KG1 (cell line): ENCODE measurements at places on chromosomes 5 and 9.

DNA sequence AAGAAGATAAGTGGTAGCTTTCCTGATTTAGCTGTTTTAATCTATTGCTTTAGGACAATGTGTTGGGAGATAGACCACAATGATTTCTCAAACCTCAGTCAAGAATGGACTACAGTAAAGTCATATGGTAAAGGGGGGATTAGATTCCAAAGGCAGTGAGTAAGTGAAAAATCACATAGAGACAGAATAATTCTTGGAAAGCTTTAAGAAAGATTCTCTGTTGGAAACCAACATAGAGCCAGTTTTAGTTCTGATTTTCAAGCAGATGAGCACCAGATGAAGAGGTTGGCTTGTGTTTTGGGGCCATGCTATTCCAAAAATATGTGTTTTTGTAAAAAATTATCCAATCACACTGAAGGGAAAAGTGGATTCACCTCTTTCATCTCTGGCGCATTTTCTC is 256.8 kb upstream of the RPS23 start:
- DNase-seq, result no peak

GRCh38 chr5:106331415-106331814 is 1339.3 kb downstream of the EFNA5 start:
- DNase-seq, result no peak

DNA sequence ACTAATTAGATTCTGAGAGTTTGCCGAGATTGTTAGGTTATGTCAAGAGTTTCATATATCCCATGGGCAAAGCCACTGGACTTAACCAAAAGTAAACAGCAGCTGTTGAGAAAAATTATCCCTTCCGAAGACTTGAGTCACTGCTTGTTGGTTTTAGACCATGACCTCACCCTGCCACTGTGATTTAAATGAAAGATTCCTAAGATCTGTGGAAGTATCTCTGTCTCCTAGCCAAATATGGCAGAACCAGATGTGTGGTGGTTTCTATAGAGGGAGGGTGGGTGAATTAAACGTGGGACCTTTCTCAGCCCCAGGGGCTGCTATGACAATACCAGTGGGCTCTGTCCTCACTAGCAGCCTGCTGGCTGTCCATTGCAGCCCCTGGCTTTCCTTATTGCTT is 19.3 kb downstream of the DMRT3 start:
- no peak for DNase-seq

DNA sequence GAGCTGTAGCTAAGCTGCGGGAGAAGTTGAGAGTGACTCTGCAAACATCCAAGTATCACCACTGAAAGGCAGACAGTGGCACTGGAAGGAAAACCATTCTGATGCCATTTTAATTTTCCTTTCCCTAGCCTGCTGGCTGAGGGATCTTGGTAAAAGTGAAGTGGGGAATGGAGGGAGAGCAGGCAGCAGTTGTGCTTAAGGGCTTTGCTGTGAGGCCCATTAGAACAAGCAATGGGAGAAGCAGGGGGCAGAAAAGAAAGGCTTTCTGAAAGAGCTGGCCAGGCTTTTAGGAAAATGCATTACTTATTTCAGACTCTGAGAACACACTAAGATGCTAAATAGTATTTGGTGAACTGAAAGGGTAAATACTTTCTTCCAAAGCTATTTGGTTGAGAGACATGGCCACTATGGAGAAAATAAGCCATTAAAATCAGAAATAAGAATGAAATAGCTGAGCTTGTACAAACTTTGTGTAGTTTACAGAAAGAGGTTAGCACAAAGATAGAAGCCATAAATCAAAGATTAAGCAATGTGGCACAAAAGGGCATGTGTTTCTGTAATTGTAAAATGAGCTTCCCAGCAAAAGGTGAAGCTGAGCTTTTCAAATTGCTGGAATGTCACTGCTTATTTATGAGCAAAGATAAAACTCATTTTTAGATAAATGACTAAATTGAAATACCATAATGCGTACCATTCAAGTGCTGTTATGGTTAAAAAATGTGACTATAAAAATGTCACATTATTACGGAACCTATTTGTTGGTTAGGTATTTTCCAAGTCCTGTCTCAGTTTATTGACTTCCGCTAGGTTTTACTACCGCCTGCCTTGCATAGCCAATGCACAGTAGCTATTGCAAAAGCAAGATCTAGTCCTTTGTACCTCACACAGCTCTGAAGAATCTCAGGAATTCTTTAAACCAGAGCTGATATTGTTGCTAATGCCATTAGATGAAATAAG is 20.8 kb downstream of the SNCAIP start:
- no peak for DNase-seq

- DNase-seq, result no peak
Observed at GRCh38 chr9:114849450-114849849, 43.6 kb upstream of the TNFSF15 start.

- no peak for DNase-seq
Observed at GRCh38 chr9:16679327-16679821, 191.1 kb downstream of the BNC2 start.

DNA sequence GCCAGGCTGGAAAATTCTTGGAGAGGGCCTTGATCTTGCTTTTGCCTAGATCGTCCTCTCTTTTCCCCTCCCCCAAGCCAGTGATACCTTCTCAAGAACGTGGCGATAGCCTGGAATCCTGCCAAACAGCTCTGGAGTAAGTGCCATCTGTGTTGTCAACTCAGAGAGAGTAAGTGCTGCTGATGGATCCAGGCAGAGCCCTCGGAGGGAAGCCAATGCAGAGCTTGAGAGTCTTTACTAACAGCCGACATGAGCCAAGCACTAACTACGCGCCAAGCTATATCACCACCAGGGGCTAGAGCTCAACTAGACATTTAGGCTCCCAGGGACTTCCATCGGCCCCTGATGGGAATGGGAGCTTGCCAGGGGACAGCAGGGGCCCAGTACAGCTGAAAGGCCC is 17.6 kb downstream of the RAPGEF1 start:
- no peak for DNase-seq

DNA sequence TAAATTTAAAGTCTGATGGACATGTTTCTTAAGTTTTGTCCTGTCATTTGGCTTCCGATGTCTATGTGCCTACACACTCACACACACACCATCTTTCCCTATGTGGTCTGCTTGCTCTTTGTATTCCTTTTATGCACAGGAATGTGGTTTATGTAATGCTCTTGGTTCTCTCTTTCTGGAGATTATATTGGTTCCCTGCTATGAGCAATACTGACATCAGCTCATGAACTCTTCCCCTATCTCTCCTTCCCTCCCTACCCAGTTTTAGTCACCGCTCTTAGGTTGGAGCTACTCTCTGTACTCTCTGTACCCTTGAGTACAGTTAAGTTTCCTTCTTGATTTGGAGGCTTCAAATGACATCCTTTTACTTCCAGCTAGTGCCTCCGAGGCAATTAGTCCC is 77.9 kb upstream of the MVB12B start:
- no peak for DNase-seq

- DNase-seq, result no peak
Observed at GRCh38 chr5:65144136-65144871, 337.4 kb downstream of the ADAMTS6 start.

DNA sequence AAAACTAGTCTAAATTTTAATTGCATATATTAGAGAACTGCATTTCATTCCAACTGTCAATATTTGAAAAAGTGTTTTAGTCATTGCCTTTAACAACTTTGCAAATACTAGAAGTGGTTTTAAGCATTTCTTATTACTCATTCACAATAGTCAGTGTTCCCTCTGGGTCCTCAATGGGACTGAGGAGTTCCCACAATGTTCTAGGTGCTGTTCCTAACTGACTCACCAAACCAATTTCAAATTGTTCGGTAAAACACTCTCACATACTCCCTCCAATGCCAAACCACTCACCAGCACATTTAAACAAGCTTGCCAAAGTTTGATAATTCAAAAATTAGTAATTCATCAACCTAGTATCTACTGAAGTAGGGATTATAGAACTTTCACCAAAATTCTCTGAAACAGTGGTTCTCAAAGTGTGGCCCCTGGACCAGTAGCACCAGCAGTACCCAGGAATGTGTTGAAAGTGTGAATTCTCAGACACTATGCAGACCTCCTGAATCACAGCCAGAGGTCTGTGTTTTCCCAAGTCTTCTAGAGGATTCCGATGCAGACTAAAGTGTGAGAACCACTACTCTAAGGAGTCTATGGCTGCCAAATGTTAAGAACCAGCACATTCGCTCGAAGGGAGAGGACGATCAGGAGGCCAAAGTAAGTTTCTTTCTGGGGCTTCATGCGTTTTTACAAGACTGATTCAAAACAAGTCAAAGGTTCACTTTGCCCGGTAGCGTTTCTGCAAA is 72.8 kb downstream of the APBA1 start:
- no peak for DNase-seq

GRCh38 chr5:132489871-132490483 is 596 bp downstream of the IRF1 start:
- DNase-seq, result no peak

GRCh38 chr5:31268686-31269085 is 75.2 kb downstream of the CDH6 start:
- no peak for DNase-seq

- no peak for DNase-seq
Observed at GRCh38 chr5:39657943-39658342, 233.2 kb upstream of the DAB2 start.

DNA sequence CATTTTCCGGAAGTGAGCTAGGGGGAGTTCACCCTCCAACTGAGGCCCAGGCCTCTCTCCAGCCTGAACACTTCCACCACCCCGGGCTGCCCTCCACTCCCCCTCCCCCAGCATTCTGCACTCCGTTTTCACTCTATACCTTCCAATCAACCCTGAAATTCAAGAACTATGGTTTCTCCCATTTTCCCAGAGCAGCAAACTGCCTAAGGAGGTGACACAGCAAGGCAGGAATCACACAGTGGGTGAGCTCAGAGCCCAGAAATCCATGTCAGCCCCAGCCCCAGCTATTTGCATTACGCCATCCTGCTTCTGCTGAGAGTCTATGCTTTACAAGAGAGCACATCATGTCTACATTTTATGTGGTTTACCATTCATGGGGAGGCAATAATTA is 11.9 kb downstream of the MSX2 start:
- no peak for DNase-seq

DNA sequence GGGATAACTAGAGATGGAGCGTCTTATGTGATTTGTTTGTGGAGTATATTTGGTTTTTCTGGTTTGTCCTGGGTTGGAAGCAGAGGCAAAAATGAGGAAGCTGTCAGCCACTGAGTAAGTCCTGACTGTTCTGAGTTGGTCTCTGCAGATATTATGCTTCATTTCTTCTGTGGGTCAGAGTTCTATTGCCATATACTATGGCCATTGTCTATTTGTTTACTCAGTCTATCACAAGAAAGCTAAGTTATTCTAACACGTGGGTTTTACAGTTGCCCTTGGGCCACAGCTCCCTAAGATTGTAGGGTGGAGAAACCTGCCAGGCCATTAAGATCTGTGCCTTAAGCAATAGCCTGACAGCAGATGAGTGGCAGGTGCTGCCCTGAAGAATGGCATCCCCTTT is 3.0 kb upstream of the CTSV start:
- DNase-seq, result no peak

- no peak for DNase-seq
Observed at GRCh38 chr9:112761912-112762655, 11.5 kb downstream of the SNX30 start.

- DNase-seq, result peak; percentile 31
Observed at GRCh38 chr5:172798422-172799215, 27.6 kb upstream of the DUSP1 start.

- DNase-seq, result no peak
Observed at GRCh38 chr9:131402738-131403492, 9.0 kb downstream of the PRRC2B start.

- no peak for DNase-seq
Observed at GRCh38 chr9:7313389-7313788, 486.2 kb downstream of the DMAC1 start.

DNA sequence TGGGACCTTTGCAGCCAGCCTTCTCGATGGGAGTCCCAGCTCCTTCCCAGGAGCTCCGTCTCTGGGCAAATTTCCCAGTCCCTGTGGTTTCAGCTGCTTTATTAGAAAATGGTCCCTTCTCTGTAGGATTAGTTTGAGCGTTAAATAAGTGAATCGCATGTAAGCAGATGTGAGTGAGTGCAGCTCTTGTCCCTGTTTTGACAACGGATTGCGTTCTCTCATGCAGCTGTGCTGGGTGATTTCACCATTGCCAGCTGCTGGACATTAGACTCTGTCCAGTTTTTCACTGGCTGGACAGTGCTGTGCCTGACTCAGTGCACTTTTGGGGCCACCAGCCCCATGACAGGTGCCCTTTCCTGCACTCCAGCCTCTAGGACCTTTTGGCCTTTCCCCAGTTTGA is 11.6 kb upstream of the CEL start:
- no peak for DNase-seq

- DNase-seq, result no peak
Observed at GRCh38 chr5:177601577-177602457, 1.9 kb downstream of the B4GALT7 start.

DNA sequence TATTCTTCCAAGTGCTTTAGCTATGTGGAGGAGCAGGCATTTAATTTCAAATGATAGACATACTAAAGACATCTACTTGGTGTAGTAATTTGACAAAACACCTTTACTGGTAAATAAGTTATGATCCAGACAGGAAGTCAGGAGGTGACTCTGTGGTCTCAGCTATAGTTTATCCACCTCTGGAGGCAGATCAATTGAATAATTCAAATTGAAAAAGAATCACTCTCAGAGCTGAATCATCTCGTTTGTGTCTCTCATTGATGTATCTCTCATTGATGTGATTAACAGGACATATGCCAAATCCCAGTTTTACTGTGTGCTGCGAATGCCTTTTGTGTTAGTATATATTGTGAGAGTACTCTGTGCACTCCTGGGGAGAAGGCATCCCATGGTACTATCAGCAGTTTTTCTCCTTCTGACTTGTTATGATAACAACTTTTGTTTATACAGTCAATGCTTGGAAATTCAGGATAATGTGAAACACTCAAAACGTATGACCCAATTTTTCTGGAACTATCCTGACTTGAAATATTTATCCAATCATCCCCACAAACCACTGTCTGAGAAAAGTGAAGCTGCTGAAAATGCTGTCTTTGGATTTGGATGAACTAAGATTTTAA is 48.5 kb upstream of the DAB2 start:
- DNase-seq, result no peak

DNA sequence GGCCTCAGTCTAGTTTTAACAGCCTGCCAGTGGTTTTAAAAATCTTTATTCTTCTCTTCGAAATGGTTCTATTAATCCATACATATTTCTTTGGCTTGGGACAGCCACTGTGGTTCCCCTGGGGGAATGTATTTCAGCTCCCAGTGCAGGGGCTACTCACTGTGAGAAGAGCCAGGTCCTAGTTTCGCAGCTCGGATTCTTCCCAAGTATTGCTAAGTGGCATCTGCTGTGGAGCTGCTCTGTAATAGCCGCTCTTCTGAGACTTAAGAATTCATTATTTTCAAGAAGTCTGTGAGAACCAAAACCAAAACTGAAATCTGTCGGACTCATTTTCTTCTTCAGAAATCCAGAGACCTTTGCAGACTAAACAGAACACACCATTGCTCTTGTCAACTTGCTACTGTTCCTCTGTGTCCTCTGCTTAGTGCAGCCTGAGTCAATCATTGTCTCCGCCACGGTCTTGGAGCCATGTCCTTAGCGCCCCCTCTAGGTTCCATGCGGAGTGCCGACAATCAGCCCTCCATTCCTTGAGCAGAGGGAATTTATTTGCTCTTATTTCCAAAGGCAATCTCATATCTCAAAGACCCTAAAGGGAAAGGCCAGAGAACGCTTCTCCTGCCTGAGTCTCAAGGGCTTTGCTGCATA is 478.2 kb downstream of the SPATA31D1 start:
- DNase-seq, result no peak
